ENCODE measurements at places on chromosomes 13 and 19. TPM values are rescaled to one million over a fixed set of nuclear protein-coding genes. Genes with fewer than 3 reads are reported as not detected.

The LPAR2 gene
- total RNA-seq: 0.21 TPM

The JUND gene
- 55.4 TPM for total RNA-seq

The FFAR2 gene
- total RNA-seq: not detected

DNA sequence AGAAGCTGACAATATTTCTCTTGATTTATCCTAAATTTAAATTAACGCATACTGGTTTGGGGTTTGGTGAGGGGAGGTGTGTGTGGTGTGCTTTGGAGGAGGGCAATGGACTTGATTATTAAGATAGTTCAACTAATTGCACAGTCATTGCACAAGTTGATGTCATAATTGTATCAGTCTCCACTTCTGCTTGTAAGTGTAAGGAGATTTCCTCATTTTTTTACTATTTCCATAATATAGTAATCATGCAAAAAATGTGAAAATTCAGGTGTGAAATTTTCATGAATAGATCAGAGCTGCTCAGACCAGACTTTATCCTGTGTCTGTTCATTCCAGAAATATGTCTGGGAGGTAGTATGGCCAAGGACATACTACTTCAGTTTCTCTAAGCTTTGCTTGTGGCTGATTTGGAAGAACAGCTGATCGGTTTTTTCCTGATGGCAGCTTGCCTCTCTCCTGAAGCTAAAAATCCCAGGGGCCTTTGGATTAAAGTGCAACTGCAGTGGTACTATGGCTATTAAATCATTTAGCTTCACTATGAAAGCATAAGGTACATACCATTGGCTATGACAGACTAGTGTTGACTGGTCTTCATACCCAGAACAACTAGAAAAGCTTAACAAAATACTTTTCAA lies 201.8 kb upstream of the MIR17HG start:
- DNase-seq: no peak

- DNase-seq: no peak
Observed at GRCh38 chr13:108980237-108980636, 350.8 kb downstream of the MYO16 start.

DNA sequence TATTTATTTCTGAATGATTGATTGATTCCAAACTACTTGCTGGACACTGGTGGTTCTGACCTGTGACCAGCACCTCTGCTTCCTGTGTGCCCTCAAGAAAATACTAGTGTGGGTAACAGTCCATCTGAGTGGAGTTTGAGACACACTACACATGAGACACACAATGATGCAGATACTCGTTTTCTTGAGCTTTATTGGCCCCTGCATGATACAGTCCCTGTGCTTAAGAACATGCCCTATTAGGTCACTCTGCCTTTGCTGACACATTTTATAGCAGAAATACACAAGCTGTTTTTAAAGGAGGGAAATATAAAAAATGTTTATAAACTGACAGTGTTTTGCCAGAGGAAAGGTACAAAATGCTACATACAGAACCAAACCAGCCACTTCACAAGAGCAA lies 126.9 kb downstream of the STK24 start:
- DNase-seq: no peak

- no peak for DNase-seq
Observed at GRCh38 chr13:23866420-23867026, 22.7 kb downstream of the MIPEP start.

All from HT1080 (cell line).